RPMI7951 (cell line): ENCODE measurements at places on chromosomes 1 and 21. TPM values are rescaled to one million over a fixed set of nuclear protein-coding genes. Genes with fewer than 3 reads are reported as not detected.

Gene PTAFR
- total RNA-seq = 0.12 and 0.20 TPM in 2 replicates

DNA sequence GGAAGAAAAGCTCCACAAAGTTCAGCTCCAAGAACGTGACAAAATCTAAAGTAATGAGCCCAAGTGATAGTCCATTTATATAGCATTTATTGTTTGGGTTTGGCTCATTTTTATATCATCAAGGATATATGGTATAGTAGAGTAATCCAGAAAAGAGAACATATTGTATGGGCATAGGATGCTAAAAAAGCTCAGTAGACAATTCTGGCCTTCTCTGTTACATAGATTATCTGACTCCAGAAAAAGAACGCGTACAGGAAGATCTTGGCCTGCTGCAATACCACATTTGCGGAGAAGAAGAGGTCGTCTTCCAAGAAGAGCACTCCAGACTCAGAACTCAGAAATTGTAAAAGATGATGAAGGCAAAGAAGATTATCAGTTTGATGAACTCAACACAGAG lies 43.8 kb downstream of the TMED5 start:
- no peak for DNase-seq

Gene HUNK
- 0.20 and 0.48 TPM in 2 replicates for total RNA-seq

GRCh38 chr21:26105819-26106218 lies 64.8 kb downstream of the APP start:
- DNase-seq = no peak

Gene FNDC7
- 0.12 TPM in 1 of 2 replicates, not detected in the other for total RNA-seq

- peak; percentile 32 for DNase-seq
Measured at GRCh38 chr1:98201666-98202081, 280.8 kb upstream of the DPYD start.

GRCh38 chr21:42850866-42851391 lies 28.4 kb downstream of the WDR4 start:
- DNase-seq = no peak

Gene CYP4X1
- total RNA-seq = 0.10 and 0.36 TPM in 2 replicates

DNA sequence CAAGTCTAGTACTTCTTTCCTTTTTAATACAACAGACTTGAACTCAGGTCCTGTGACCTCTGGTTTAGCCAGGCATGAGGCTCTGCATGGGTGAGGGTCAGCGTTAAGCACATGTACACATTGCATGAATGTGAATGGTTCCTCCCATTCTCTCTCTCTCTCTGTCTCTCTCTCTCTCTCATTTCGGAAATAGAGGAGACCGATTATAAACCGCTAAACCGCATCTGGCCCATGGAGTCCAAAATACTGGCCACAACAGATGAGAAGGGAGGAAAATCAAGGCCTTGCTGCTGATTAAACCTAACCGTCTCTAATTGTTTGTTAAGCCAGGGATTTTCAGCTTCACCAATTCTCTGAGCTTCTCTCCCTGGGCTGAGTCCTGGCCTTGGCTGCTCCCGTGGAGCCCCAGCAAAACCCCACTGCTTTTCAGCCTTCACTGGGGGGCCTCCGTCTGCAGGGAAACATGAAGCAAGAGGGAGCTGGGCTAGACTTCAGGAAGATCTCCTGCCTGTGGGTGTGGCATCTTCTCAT lies 6.6 kb downstream of the RSPO1 start:
- DNase-seq = peak; percentile 62

Gene ZNF644
- total RNA-seq = 53.1 and 59.8 TPM in 2 replicates

Gene MAD2L2
- 143 and 155 TPM in 2 replicates for total RNA-seq

- peak; percentile 51 for DNase-seq
Measured at GRCh38 chr21:25385911-25386474, 221.3 kb downstream of the MRPL39 start.
